ENCODE measurements at places on chromosomes 5 and 9.

DNA sequence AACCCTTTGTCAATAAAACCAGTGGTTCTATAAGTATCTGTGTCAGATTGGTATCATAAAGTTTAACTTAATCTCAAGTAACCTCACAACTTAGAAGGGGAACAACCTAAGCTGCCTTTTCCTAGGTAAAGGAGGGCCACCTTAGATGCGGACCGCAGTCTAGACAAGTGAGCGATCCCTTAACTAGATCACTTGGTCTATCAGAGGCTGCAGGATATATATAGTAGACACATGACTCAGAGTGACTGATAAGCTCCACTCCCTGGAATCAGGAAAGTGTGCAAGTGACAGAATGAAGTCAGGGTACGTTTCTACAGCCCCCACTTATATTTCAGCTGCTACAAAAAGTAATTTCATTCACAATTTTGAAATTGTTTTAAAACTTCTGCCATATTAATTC is 7.4 kb downstream of the REEP5 start:
- no peak for DNase-seq

- DNase-seq = no peak
Measured at GRCh38 chr9:79301551-79302391, 270.0 kb upstream of the TLE4 start.

DNA sequence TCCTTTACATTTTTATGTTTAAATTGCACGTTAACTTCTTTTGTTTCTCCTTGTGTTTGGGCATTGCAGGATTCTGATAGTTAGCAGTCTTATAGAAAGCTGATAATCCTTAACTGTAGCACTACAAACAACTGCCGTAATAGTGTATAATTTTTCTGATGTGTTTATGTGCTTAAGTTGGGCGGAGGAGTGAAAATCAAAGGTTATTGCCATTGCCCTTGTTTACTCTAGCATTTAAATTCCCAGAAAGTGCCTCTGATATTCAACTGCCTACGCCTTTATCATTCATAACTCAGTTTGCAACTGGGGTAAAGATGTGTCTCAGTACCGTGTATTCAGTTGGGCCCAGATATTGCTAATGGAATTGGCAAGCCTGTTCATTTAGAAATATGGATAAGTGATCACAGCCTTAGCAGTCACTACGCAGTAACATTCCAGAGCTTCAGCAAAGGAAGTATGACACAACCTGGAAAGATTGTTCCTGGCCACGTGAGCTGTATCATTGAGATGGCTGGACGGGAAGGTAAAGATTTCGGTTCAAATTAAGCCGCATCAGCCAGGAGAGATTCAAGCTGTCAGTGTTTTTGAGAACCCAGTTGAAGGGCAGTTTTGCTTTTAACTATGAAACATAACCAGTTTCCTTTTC is 28.1 kb upstream of the LRRTM2 start:
- no peak for DNase-seq

DNA sequence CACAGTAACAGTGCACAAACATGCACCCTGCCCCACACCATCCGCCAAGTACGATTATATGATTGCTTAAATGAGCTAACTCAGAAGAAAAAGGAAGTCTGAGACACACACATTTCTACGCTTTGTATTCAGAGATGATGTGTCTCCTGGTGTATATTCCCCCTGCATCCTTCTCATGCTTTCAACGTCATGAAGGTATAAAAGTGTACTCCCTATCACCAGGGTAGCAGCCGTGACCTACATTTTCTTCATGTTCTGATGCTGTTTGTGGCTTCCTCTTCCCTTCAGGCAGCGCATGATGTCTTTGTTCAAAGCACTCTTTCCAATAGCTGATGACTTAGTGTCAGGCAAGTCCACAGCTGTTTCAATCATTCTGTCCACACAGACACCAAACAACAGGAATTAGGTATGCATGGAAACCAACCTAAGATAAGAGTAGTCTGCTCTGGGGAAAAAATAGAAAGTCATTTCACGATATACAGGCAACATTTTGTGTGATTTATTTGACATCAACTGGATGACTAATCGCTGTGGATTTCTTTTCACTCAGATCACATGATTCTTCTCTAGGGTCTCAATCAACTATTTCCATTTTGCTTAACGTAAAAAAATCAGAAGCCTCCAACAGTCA is 269.4 kb upstream of the PTGER4 start:
- DNase-seq = no peak

- DNase-seq = no peak
Measured at GRCh38 chr5:157971571-157972216, 112.7 kb upstream of the CLINT1 start.

DNA sequence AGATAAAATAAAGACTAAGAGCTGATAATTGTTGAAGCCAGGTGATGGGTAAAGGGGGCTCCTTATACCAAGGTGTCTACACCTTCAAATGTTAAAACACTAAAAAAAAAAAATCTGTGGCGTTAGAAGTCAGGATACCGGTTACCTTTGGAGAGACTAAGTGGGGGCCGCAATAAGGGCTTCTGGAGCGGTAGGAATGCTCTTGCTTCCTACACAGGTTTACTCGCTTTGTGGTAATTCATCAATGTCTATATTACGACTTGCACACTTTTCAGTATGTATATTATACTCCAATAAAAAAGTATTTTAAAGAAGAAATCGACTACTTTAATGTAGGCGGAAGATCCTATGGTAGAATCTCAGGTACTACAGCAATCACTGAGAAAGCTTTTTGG is 12.5 kb downstream of the MRPS27 start:
- no peak for DNase-seq

- no peak for DNase-seq
Measured at GRCh38 chr9:79766091-79766490, 194.3 kb downstream of the TLE4 start.

DNA sequence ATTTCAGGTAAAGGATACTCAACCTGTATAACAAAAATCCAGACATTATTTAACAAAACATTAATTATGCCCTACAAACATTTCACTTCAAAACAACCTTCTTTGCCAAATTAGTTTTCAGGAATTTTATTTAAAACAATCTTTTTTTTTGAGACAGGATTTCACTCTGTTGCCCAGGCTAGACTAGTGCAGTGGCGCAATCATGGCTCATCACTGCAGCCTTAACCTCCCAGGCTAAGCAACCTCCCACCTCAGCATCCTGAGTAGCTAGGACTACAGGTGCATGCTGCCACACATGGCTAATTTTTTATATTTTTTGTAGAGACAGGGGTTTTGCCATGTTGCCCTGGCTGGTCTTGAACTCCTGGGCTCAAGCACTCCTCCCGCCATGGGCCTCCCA is 3.9 kb downstream of the FNIP1 start:
- no peak for DNase-seq

GRCh38 chr5:122312591-122313406 is 762 bp downstream of the SNCAIP start:
- DNase-seq = no peak

DNA sequence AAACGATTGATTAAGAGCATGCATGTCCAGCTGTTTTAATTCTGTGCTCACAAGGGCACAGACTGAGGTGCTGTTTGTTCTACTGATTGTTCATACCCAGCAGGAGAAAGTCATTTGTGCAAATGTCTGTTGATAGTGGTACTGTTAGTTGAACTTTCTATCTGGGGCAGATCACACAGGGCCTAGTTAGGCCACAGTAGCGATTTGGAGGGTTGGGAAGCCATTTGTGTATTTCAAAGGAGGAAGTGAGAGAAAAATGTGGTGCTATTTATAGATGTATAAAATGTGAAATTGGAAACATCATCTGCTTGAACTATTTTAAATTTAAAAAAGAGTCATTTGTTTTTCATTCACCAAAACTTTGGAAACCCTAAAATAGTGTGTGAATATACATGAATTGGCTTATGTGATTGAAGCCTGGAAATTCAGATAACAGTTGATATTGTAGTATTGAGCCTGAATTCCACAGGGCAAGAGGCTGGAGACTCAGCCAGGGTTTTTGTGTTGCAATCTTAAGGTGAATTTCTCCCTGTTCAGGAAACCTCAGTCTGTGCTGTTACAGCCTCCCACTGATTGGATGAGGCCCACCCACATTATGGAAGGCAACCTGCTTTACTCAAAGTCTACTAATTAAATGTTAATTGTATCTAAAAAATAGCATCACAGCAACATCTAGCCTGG is 162.0 kb upstream of the CDKN2B start:
- no peak for DNase-seq
